ENCODE measurements at places on chromosomes 1 and 21. TPM values are rescaled to one million over a fixed set of nuclear protein-coding genes. Genes with fewer than 3 reads are reported as not detected.

TMEM52 gene
- 0.50 TPM for total RNA-seq

NEXN gene
- 7.1 TPM for total RNA-seq

GPR25 gene
- total RNA-seq = 0.19 TPM

MAP10 gene
- 3.8 TPM for total RNA-seq

NUDT4B gene
- not detected for total RNA-seq

LCE1C gene
- not detected for total RNA-seq

PADI3 gene
- total RNA-seq = not detected

LIN28A gene
- total RNA-seq = not detected

AADACL3 gene
- total RNA-seq = not detected

S100A12 gene
- 1.3 TPM for total RNA-seq

ERI3 gene
- total RNA-seq = 60.4 TPM

CYP4Z1 gene
- total RNA-seq = 0.22 TPM

RHBDL2 gene
- total RNA-seq = 2.1 TPM

PRUNE1 gene
- total RNA-seq = 24.0 TPM

HES2 gene
- total RNA-seq = 1.3 TPM

C1orf74 gene
- total RNA-seq = 2.5 TPM

PHF13 gene
- total RNA-seq = 11.0 TPM

STMN1 gene
- 50.4 TPM for total RNA-seq

SPRR3 gene
- not detected for total RNA-seq

PDPN gene
- 4.6 TPM for total RNA-seq

GREM2 gene
- total RNA-seq = 0.50 TPM

CCDC181 gene
- total RNA-seq = 4.8 TPM

RRP15 gene
- total RNA-seq = 21.4 TPM

INPP5B gene
- 32.9 TPM for total RNA-seq

Data from kidney (tissue), 22 donors.